ENCODE measurements at places on chromosomes 2 and 18. TPM values are rescaled to one million over a fixed set of nuclear protein-coding genes. Genes with fewer than 3 reads are reported as not detected.

The AKAIN1 gene
- polyA plus RNA-seq = 0.61 TPM

The CD226 gene
- 0.24 TPM for polyA plus RNA-seq

The MYOM1 gene
- polyA plus RNA-seq = 3.8 TPM

The DHRS9 gene
- 0.09 TPM for polyA plus RNA-seq

The DIPK1C gene
- polyA plus RNA-seq = 0.17 TPM

- no peaks in the 10 kb centered on the region for H3K27me3 ChIP-seq
- no peak overlapping the region for H3K27ac ChIP-seq
- H3K4me1 ChIP-seq = no peaks in the 10 kb centered on the region
- no peaks in the 10 kb centered on the region for H3K36me3 ChIP-seq
- peak; percentile 16 for DNase-seq
Measured at GRCh38 chr2:147045113-147045512, 799.7 kb upstream of the ACVR2A start.

DNA sequence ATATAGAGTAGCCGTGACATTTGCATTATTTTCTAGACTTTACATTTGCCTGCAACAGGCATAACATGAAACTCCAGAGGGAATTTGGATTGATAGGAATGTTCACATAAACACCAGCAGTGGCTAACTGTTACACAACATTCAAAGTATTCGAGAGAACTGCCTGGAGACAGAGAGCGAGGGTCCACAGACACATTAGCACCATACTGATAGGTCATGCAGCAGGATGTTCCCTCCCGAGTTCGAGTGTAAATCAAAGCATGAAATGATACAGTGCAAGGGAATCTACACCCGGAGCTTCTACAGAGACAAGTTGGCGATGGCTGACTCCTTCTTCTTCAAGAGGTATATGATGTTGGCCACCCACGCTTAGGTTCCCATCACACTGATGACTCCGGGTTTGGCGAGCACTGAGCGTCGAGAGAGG lies 89.5 kb downstream of the COL6A3 start:
- H3K27me3 ChIP-seq = no peaks in the 10 kb centered on the region

DNA sequence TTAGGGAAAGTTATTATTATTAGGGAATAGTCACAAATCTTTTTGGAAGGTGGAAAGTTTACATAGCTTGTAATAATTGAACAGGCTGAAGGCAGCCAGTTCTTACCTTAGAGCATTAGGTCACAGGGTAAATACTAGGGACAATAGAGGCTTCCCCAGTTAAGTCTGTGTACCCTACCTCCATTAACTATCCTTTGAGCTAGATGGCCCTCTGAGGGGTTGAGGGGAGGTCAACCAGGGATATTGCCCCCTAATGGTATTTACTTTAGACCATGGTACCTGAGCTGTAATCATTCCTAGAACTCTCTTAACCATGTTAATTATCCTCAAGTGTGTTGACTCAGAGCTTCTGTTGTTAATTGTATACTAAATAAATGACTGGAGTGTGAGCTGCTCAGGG lies 120.5 kb upstream of the SCN7A start:
- DNase-seq = no peak
- H3K4me3 ChIP-seq = no peak overlapping the region
- no peaks in the 10 kb centered on the region for H3K27me3 ChIP-seq
- no peaks in the 10 kb centered on the region for H3K36me3 ChIP-seq
- H3K4me1 ChIP-seq = no peaks in the 10 kb centered on the region

- peaks cover 9% of the 10 kb centered on the region for H3K27me3 ChIP-seq
- no peak overlapping the region for H3K27ac ChIP-seq
- DNase-seq = no peak
- H3K4me3 ChIP-seq = peak overlapping the region; percentile 22
Measured at GRCh38 chr2:222672068-222672401, 577 bp downstream of the MOGAT1 start.

GRCh38 chr2:79915455-79915854 lies 389.1 kb downstream of the LRRTM1 start:
- DNase-seq = no peak
- H3K4me1 ChIP-seq = no peaks in the 10 kb centered on the region
- H3K27me3 ChIP-seq = no peaks in the 10 kb centered on the region
- no peaks in the 10 kb centered on the region for H3K36me3 ChIP-seq
- H3K4me3 ChIP-seq = no peak overlapping the region

- no peaks in the 10 kb centered on the region for H3K36me3 ChIP-seq
- H3K27ac ChIP-seq = no peak overlapping the region
- H3K27me3 ChIP-seq = no peaks in the 10 kb centered on the region
- H3K4me3 ChIP-seq = no peak overlapping the region
Measured at GRCh38 chr2:27685577-27685976, 21.9 kb downstream of the SLC4A1AP start.

GRCh38 chr2:212237350-212238095 lies 301.1 kb downstream of the ERBB4 start:
- DNase-seq = no peak
- no peak overlapping the region for H3K27ac ChIP-seq
- peaks cover 4% of the 10 kb centered on the region for H3K27me3 ChIP-seq
- H3K4me1 ChIP-seq = no peaks in the 10 kb centered on the region
- no peaks in the 10 kb centered on the region for H3K36me3 ChIP-seq
- H3K4me3 ChIP-seq = no peak overlapping the region

DNA sequence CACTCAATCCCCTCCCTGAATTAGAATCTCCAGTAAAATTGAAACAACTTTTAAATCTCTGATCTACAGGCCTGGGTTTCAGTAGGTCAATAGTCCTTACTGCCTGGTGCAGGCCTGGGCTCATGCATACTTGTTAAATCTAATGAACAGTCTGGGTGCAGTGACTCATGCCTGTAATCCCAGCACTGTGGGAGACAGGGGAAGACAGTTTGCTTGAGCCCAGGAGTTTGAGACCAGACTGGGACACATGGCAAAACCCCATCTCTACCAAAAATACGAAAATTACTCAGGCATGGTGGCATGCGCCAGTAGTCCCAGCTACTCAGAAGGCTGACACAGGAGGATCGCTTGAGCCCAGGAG lies 94.7 kb upstream of the SP3 start:
- no peaks in the 10 kb centered on the region for H3K36me3 ChIP-seq
- DNase-seq = no peak
- no peaks in the 10 kb centered on the region for H3K4me1 ChIP-seq
- no peak overlapping the region for H3K4me3 ChIP-seq
- H3K27me3 ChIP-seq = no peaks in the 10 kb centered on the region
- H3K27ac ChIP-seq = no peak overlapping the region

DNA sequence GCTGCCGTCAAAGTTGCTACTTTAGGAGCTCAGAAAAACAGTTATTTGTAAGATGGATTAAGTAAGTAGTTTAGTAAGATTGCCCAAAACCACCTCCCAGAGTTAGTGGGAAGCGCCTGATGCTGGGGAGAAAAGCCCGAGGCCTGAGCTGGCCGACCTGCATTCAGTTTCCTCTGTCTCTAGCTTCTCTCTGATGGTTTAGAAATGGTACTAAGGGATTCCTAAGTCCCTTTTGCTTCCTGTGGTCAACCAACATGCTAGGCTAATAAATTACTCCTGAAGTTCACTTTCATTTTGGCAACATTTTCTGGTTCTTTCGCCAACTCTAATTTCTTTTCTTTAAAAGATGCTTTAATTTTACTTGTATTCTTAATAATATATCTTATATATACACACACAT lies 60.1 kb downstream of the ASAP2 start:
- no peaks in the 10 kb centered on the region for H3K27me3 ChIP-seq
- H3K36me3 ChIP-seq = no peaks in the 10 kb centered on the region
- H3K4me1 ChIP-seq = no peaks in the 10 kb centered on the region
- DNase-seq = no peak

GRCh38 chr18:33833842-33834241 lies 255.8 kb downstream of the ASXL3 start:
- no peak overlapping the region for H3K27ac ChIP-seq
- no peaks in the 10 kb centered on the region for H3K27me3 ChIP-seq
- no peak overlapping the region for H3K4me3 ChIP-seq
- DNase-seq = no peak
- H3K4me1 ChIP-seq = no peaks in the 10 kb centered on the region

DNA sequence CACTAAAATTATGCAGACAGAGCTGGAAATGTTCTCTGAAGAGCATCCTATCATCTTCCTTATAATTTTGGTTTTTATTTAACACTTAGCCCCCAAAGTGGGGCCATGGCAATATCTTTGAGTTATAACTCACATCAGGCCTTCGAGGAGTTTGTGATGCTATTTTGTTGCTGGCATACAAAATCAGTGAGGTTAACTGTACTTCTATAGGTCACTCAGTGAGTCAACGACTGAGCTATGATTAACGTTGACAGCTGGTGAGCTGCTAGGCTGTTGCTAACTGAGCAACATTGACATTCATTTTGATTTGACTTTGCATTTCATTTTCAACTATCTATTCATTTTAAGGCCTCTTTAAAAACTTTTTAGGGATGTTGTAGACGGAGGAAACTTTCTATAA lies 50.0 kb downstream of the GPD2 start:
- no peaks in the 10 kb centered on the region for H3K27me3 ChIP-seq
- H3K4me1 ChIP-seq = no peaks in the 10 kb centered on the region
- no peaks in the 10 kb centered on the region for H3K36me3 ChIP-seq
- no peak overlapping the region for H3K27ac ChIP-seq

GRCh38 chr2:61244694-61245093 lies 82.7 kb downstream of the C2orf74 start:
- DNase-seq = no peak
- no peak overlapping the region for H3K4me3 ChIP-seq
- H3K27me3 ChIP-seq = no peaks in the 10 kb centered on the region
- peaks cover 39% of the 10 kb centered on the region for H3K36me3 ChIP-seq
- no peak overlapping the region for H3K27ac ChIP-seq

DNA sequence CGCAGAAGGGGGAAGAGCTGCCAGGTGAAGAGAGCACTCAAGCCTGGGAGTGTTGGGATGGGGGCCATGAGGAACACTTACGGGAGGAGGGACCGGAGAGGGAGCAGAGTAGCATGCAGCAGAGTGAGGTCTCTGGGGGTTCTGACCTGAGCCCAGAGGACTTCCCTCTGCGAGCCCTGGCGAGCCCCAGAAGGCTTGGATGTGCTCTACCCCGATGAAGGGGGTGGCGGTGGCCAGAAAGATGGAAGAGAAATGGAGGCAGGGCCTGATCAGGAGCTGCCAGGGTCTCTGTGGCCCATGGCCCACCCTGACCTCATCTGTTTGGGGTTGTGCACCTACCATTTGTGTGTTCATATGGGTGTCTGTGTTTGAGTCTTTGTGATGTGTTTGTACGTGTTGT lies 42.0 kb downstream of the CROCC2 start:
- no peaks in the 10 kb centered on the region for H3K36me3 ChIP-seq
- H3K27ac ChIP-seq = no peak overlapping the region
- no peak for DNase-seq
- H3K4me1 ChIP-seq = no peaks in the 10 kb centered on the region
- H3K27me3 ChIP-seq = no peaks in the 10 kb centered on the region

DNA sequence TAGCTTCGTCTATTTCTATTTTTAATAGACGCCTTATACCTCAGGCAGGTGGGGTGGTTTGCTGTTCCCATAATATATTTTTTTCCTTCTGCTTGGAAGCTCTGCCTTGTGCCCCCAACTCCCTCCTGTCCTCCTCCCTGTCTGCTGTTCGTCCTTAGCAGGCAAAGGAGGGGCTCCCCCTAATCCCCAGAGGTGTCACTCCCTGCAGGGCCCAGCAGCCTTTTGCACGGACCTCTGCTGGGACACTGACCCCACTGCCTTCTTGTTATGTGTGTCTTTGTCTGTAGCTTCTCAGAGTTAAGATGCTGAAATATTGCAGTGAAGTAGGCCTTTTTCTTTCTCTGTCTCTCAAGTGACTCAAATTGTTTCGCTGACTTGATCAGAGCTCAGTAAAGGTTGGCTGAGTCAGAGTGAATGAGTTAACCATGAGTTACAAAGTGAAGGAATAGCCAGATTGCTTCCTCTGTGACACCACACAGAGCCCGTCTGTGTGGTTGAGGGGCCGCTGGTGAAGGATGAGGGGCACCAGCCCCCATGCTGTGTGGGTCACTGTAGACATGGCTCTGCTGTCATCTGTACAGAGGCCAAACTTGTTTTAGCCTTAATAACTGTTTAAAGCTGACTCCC lies 47.7 kb downstream of the PRKCE start:
- H3K4me3 ChIP-seq = no peak overlapping the region
- no peak overlapping the region for H3K27ac ChIP-seq
- H3K36me3 ChIP-seq = no peaks in the 10 kb centered on the region
- no peaks in the 10 kb centered on the region for H3K27me3 ChIP-seq
- peaks cover 20% of the 10 kb centered on the region for H3K4me1 ChIP-seq

- DNase-seq = no peak
- H3K4me1 ChIP-seq = no peaks in the 10 kb centered on the region
- H3K27me3 ChIP-seq = no peaks in the 10 kb centered on the region
- no peaks in the 10 kb centered on the region for H3K36me3 ChIP-seq
Measured at GRCh38 chr2:71922499-71923142, 225.0 kb downstream of the CYP26B1 start.

DNA sequence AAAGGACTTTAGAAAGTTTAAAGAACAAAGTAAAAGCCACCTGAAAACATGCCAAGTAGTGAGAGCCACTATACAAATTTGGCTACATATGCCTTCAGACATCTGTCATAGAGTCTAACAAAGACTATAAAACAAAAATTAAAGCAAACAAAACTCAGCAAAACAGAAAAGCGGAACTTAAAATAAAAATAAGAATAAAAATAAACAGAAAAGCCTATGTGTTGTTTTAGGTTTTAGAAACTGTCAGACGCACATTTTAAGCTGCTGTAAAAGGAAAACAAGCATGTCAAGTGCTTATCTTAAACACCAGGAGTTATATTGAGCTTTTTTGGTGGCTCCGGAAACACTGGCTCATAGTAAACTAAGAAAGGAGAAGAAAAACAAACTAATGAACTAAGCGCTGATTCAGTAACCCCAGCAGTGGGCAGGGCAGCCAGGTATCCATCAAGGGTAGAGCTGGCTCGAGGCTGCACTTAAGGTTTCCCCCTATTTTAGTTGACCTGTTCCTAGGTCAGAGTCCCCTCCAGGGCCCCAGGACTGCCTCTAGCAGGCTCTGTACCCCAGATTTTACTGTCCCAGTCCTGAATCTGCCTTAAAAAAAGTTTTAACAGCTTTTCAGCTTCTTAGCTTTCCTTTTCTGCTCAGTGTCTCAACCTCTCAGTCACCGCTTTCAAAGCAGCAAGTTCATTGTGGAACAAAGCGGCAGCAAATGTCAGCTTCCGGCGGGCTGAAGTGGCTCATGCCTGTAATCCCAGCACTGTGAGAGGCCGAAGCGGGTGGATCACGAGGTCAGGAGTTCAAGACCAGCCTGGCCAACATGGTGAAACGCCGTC lies 15.4 kb upstream of the RMC1 start:
- no peaks in the 10 kb centered on the region for H3K27me3 ChIP-seq
- no peaks in the 10 kb centered on the region for H3K36me3 ChIP-seq
- DNase-seq = no peak
- peak overlapping the region; percentile 56 for H3K27ac ChIP-seq

GRCh38 chr2:102083393-102083703 lies 59.2 kb upstream of the IL1R1 start:
- no peak overlapping the region for H3K27ac ChIP-seq
- H3K4me1 ChIP-seq = peaks cover 10% of the 10 kb centered on the region
- no peaks in the 10 kb centered on the region for H3K36me3 ChIP-seq

GRCh38 chr2:189022492-189022891 lies 48.3 kb downstream of the COL3A1 start:
- DNase-seq = no peak
- no peak overlapping the region for H3K27ac ChIP-seq
- H3K27me3 ChIP-seq = no peaks in the 10 kb centered on the region
